MM.1S (cell line): ENCODE measurements at places on chromosomes 1 and 21.

DNA sequence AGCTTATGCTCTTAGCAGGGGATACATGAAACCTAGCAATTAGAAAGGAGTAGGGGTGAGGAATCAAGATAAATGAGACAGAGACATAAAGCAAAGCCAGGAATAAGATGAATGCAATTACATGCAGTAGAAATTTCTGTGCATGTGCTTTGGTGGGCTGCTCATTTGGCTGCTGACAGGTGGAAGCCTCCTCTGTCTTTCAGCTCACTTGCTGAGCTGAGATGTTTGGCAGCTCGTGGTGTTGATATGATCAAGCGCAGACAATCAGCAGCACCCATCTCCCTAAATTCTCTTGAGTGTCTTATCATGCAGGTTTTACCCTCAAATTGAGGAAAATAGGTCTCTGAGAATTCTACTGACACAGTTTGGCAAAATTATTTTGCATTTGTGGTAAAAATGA, 108.3 kb upstream of the CD34 start:
- DNase-seq = no peak

DNA sequence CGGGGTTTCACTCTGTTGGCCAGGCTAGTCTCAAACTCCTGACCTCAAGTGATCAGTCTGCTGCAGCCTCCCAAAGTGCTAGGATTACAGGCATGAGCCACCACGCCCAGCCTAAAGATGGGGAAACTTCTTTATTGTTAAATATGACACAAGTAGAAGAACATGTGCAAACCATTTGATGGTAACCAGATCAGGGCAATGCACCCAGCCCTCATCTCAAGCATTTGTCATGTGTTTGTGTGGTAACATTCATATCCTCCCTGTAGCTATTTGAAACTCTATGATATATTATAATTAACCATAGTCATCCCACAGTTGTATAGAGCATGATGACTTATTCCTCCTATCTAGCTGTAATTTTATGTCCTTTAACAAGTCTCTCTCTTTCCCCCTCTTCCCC, 119.5 kb upstream of the TMPRSS2 start:
- DNase-seq = no peak

- DNase-seq = no peak
These were observed 480.4 kb upstream of the ZRANB2 start for GRCh38 chr1:71561206-71561605.

- DNase-seq = no peak
These were observed 1.4 kb upstream of the ANKRD13C start for GRCh38 chr1:70355920-70356319.

- DNase-seq = no peak
These were observed 2.1 kb downstream of the RIPK4 start for GRCh38 chr21:41764558-41765419.

- peak; percentile 6 for DNase-seq
These were observed 655.0 kb downstream of the RWDD3 start for GRCh38 chr1:95888941-95889390.

DNA sequence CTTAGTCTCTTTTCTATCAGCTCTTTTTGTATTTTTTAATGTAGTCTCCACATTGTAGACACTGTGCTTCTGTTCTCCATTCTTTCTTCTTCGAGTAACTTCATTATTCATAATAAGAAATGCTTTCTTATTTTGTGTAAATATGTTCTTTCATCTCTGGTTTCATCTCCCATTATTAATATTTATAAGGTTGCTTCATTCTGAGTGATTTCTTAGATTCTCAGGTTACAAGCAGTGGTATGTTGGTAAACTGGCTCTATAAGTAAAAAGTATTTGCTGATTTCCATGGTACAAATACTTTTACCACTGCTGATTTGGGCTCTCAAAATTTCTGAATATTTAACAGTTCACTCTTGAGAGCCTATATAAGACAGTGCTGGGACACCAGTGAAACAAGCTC, 81.3 kb downstream of the CDC14A start:
- no peak for DNase-seq

GRCh38 chr1:59669752-59670312, 144.9 kb upstream of the HOOK1 start:
- DNase-seq = no peak

GRCh38 chr21:42695697-42696380, 42.4 kb downstream of the PDE9A start:
- no peak for DNase-seq

DNA sequence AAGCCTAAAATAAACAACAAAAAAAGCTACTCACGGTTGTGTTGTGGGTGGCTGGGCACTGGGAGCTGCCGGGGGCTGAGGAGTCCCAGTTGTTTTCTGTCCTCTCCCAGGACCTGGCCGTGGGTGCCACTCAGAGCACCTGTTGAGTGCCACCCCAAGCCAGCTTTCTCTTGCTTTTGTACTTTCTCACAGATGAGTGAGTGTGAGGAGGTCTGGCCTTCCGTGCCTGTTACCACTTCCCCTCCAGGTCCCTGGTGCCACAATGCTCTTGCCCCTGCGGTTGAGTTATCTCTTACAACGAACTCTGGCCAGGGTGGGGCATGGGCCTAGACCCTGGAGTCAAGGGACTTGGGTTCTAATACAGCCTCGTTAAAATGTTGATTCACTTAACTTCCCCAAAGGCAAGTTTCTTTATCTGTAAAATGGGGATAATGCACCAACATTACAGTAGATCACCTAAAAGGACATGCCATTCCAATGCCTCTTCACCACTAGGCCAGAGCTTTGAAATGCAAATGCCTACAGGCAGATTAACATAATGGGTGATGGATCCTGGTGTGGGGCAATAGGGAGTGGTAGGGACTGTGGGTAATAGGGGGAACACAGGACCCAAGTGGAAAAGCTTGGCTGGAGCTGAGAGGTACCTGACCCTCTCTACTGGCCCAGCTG, at the start of gene CNR2:
TSS of gene CNR2 (minus strand) at position 151 of the 669 bp plus-strand sequence. CDS start 37,745 bp downstream, outside the sequence.
- no peak for DNase-seq
